Sigmoid colon (tissue), 7 donors: ENCODE measurements at places on chromosomes 2 and 18. TPM values are rescaled to one million over a fixed set of nuclear protein-coding genes. Genes with fewer than 3 reads are reported as not detected.

The ITPRIPL1 gene
- not detected for total RNA-seq

The TEX44 gene
- total RNA-seq, result not detected

The LPIN1 gene
- 28.2 TPM for total RNA-seq

The GKN1 gene
- total RNA-seq, result not detected

- DNase-seq, result no peak
- no peak overlapping the region for H3K4me3 ChIP-seq
- H3K27me3 ChIP-seq, result no peaks in the 10 kb centered on the region
- no peaks in the 10 kb centered on the region for H3K36me3 ChIP-seq
These were observed 94.7 kb downstream of the BIN1 start for GRCh38 chr2:127012215-127012614.
